ENCODE measurements at places on chromosomes 2 and 18.

GRCh38 chr2:161250864-161251436, 57.3 kb upstream of the PSMD14 start:
- DNase-seq = no peak

GRCh38 chr2:205772983-205773382, 90.7 kb downstream of the NRP2 start:
- DNase-seq = no peak

DNA sequence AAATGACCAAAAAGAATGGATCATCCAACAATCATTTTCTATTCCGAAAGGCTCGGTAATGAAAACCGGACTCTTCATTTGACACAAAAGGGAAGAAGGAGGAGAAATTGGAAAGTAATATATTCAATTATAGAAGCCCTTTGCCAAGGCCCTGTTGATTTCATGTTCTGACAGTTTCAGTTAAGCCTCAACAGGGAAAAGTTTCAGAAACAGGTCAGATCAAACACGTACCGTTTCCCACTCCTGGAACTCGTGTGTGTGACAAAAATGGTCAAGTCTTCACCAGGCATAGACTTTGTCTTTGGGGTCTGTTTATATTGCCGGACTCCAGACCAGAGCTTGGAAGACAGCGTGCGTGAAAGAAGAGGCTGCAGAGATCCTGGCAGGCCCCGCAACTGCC, 101.3 kb upstream of the BCL2L11 start:
- no peak for DNase-seq

DNA sequence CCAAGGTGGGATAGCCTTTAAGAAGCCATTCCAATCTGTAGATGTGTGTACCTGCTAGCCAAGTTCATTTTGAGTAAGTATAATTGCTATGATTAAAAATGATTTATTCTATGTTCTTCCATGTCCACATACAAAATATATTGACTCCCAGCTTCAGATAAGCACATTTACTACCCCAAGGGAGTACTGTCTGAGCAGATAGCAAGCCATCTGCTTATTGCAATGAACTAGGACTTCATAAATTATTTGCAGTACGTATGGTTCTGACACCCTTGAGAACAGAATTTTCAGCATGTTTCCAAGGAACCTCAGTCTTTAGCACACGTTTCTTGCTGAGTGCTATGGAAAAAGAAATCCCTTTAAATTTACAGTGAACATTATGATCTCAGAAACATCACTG, 28.2 kb downstream of the ABCG5 start:
- DNase-seq = no peak

DNA sequence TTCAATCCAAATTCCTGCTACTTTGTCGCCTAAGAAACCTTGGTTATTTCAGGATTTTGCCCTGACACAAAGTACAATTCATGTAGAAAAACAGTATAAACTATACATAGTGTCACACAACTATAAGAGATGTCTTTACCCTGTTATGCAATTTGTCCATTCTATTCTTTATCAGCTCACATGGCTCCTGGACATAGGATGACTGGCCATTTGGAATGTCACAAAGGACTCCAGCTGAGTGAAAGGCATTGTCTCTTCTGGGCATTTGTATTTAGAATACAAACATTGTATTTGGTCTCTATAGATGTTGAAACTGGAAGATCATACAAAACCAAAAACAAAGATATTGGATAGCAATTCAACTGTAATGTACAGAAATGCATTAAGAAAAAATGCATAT, 944.6 kb upstream of the LRRTM1 start:
- no peak for DNase-seq

GRCh38 chr2:236696834-236697233, 127.2 kb downstream of the ACKR3 start:
- no peak for DNase-seq

DNA sequence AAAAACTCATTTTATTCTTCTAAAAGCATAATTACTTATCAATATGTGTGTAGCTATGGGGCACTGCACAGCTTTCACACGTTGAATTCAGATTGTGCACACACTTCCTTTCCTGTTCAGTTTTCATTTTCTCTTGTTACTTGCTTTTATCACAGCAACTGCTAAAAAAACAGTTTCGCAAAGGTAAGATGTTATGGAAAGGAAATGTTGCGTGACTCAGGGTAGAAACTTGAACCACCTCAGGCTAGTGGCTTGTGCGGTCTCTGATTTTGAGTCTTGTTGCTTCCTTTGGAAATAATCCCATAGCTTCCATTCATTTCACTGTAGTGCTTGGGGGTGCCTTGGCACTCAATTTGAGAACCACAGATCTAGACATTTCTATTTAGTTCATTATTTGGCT, 171.9 kb downstream of the FMNL2 start:
- no peak for DNase-seq

GRCh38 chr18:42141439-42141838, 186.4 kb downstream of the PIK3C3 start:
- no peak for DNase-seq

- no peak for DNase-seq
These were observed 15.5 kb downstream of the CDCA7 start for GRCh38 chr2:173370198-173370597.

- DNase-seq = no peak
These were observed 753 bp downstream of the ITPRIPL1 start for GRCh38 chr2:96325884-96326255.

GRCh38 chr2:181372646-181373040, 84.5 kb upstream of the ITGA4 start:
- DNase-seq = no peak

GRCh38 chr18:12686100-12686499, 16.4 kb downstream of the CEP76 start:
- no peak for DNase-seq

GRCh38 chr18:27377251-27377650, 192.1 kb upstream of the CHST9 start:
- DNase-seq = no peak

- DNase-seq = no peak
These were observed 45.4 kb downstream of the ARMC9 start for GRCh38 chr2:231243866-231244265.

DNA sequence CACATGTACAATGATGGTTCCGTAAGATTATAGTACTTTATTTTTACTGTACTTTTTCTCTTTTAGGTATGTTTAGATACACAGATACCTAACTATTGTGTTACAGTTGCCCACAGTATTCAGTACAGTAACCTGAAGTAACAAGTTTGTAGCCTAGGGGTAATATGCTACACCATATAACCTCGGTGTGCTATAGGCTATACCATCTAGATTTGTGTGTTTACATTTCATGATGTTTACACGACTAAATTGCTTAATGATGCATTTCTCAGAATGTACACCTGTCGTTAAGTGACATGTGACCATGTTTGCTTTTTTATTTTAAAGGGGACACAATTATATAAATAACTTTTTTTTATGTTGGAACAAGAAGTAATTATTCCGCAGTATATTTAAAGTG, 34.5 kb downstream of the PIK3C3 start:
- DNase-seq = no peak

- DNase-seq = no peak
These were observed 252.0 kb upstream of the MYT1L start for GRCh38 chr2:2582998-2583545.

DNA sequence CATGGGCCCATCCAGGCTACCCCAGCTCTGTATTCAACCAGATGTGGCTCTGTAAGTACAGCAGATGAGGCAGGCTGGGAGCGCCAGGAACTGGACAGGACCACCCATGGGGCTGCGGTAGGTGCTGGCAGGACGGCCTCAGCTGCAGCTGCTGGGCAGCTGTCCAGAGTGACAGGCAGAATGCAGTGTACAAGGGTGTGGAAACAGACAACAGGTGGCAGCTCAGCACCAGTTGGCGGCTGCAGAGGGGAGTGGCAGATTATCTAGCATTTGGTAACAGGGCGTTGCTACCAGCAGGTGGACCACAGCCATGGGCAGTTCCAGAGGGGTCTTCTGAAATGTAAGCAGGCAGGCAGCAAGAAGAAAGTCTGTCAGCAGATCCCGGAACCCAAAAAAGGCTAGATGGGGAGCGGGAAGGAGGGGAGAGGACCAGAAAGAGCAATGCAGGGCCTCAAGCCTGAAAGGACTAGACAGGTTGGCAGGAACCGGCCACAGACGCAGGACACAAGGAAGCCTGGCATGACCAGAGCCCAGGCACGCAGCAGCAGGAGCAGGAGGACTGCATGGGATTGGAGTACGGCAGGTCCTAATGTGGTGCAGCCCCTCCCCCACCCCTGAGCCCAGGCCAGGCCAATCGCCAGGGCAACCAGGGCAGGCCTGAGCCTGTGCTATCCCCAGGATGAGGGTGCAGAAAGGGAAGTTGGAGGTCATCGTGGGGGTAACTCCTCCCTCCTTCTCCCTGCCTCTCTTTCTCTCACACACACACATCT, 24.7 kb downstream of the PKDCC start:
- peak; percentile 69 for DNase-seq

DNA sequence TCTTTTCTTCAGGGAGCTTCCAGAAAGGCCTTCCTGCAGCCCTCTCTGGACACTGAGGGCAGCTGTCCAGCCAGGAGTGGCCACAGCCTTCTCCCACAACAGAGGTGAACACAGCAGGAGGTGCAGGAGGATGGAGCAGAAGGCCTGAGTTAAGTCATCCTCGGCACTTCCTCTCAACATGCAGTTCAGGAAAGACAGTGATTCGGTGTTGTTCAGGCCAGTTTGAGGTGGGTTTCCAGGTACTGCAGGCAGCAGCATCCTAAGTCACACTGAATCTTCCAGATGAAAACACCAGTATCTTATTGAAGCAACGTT, 225.3 kb upstream of the PXDN start:
- no peak for DNase-seq

DNA sequence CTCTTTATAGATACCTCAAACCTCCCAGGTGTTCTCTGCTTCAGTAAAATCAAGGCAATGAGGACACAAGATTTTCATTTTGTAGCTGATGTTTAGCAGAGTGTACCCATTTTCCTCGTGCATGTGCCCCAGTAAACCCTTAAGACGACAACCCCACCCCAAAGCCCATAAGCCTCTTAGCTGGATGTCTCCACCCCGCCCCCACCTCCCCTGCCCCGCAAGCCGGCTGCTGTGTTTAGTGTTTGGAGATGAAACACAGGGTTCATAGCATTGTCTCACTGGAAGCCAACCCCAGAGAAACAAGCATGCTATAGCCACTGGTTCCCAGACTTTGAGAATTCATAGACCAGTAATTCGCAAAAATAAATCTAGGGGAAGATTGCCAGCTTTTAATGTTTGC, 5.8 kb upstream of the SAG start:
- no peak for DNase-seq

DNA sequence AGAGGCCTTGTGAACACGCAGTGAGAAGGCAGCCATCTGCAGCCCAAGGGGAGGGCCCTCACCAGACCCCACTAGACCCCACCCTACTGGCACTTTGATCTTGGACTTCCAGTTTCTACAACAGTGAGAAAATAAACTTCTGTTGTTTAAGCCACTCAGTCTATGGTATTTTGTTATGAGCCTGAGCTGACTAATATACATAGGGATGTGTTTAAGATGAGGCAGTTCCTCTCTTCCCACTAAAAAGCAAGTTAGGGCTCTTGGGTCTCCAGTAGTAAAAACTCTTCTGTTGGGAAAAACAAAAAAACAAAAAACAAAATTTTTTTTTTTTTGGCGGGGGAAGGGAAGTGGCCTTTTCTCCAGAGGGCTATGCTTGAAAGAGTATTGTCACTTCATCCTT, 233.2 kb upstream of the SMAD7 start:
- no peak for DNase-seq

- no peak for DNase-seq
These were observed 61.3 kb downstream of the UGP2 start for GRCh38 chr2:63903003-63903402.

GRCh38 chr18:28802546-28802945, 625.6 kb upstream of the CDH2 start:
- DNase-seq = no peak

- DNase-seq = no peak
These were observed 87.6 kb downstream of the EIPR1 start for GRCh38 chr2:3289971-3290370.

DNA sequence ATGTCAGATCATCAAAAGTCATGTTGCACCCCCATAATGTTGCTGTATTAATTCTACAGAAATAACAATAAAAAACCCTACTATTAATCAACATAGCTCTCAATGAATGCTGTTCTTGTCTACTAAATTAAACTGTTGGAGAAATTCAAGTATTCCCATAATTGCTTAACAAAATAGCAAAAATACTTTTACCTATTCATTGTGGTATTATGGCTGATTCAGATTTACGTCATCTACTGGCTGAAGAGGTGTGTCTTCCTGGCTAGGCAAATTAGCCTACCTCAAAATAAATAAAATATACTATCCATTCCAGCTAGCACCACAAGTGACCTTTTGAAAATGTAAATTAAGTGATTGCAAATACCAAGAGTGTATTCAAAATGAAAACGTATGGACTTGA, 249.4 kb downstream of the MEIS1 start:
- no peak for DNase-seq

GRCh38 chr2:74290466-74291217, 52.6 kb downstream of the SLC4A5 start:
- no peak for DNase-seq

DNA sequence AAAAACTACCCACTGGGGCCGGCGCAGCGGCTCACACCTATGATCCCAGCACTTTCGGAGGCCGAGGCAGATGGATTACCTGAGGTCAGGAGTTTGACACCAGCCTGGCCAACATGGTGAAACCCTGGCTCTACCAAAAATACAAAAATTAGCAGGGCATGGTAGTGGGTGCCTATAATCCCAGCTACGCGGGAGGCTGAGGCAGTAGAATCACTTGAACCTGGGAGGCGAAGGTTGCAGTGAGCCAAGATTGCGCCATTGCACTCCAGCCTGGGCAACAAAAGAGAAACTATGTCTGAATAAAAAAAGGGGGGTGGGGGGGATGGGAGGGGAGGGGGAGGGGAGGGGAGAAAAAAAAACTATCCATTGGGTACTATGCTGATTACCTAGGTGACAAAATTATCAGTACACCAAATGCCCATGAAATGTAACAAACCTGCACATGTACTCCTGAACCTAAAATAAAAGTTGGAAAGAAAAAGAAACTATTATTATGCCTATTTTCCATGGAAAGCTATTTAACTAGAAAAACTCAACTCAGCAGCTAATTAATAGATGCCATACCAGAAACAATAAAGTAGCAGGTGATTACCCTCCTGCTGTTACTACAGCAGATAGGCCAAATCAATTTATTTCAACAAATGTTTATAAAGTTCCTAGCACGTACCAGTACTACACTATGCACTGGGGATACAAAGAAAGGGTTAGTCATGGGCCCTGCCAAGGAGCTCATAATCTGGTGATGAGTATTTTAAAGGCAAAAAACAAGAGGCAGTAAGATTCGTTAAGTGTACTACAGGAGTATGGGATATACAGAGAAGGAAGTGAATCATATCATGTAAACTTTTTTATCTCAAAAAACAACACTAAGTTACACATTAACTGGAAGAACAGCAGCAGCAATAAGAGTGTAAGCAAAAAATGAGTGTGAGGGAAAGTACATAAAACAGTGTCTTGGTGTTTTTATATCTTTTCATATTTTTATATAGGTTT, 112.8 kb upstream of the SLC39A10 start:
- DNase-seq = peak; percentile 39

GRCh38 chr2:126730655-126731054, 74.7 kb downstream of the GYPC start:
- no peak for DNase-seq

GRCh38 chr2:41691561-41691960, 356.3 kb upstream of the PKDCC start:
- no peak for DNase-seq
